ENCODE measurements at places on chromosomes 16 and 17.

- DNase-seq: no peak
These were observed 50.6 kb upstream of the METRNL start for GRCh38 chr17:83028851-83029250.

GRCh38 chr16:29804455-29805231 lies 1.7 kb upstream of the MAZ start:
- DNase-seq: no peak

GRCh38 chr17:59353936-59354755 lies 22.7 kb downstream of the YPEL2 start:
- DNase-seq: no peak

- DNase-seq: no peak
These were observed 19.0 kb upstream of the GNG13 start for GRCh38 chr16:819336-820043.

GRCh38 chr17:77592106-77592865 lies 366.2 kb upstream of the TNRC6C start:
- DNase-seq: no peak

DNA sequence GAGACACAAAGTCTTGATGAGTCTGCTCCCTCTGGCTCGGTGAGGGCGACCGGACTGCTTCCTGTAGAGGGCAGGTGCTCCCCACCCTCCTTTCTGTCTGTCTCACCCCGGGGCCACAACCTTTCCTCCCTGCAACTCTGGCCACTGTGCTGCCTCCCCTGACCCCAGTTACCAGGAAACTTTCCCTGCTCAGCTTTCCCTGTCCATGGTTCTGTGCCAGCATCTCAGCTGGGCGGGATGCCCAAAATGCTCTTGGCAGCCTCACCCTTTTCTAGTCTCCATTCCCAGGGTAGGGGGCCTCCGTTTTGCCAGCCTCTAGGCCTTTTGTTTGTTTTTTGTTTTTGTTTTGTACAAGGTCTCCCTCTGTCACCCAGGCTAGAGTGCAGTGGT lies 1.4 kb downstream of the PLD2 start:
- DNase-seq: no peak

DNA sequence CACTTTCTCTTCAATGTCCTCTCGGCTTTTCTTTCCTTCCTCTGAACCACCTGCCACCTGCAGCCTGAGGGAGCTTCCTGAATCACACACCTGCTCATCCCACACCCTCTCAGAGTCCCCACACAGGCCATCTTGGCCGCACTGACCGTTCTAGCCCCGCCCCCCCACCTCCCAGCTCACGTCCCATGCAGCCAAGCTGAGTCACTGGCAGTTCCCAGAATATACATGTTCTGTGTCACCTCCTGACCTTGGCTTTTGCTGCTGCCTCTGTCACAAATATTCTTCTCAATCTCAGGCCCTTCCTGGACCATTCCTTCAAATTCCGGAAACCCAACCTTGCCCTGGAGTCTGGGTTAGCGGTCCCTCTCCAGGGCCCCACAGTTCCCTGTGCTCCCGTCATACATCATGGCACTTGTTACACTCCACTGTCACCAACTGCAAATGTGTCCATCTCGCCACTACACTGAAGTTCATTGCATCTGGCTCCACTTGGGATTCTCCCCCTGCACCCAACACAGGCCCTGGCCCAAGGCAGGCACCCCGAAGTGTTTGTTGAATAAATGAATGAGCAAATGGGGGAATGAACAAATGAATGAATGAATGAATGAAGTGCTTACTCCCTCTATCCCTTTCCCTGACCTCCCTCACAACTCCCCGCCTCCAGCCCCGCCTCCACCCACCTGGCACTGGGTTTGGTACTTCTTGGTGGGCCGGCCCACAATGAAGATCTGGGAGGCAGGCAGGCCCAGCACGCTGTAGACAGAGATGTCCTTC lies 12.8 kb downstream of the PIMREG start:
- DNase-seq: peak; percentile 8

DNA sequence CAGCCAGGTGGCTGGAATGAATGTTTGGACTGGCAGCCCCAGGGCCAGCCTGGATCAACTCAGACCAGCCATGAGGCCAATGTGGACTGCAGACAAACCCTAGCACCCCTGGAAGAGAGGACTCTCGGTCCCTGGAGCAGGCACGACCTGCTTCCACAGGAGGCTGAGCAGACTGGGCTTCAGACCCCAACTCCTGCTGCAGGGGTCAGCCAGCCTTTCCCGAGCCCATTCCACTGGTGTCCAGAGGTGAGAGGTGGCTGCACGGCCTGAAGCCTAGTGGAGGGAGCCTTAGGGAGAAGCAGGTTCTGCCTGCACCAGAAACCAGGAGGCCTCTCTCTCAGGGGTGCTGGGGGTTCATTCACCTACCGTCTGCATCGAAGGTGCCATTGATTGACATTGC lies 97.1 kb downstream of the CPPED1 start:
- no peak for DNase-seq

Data from AG09319 (cell line).